Mesendoderm (in vitro differentiated cells): ENCODE measurements at places on chromosomes 12 and 14.

GRCh38 chr12:65949971-65950370 is 125.7 kb downstream of the HMGA2 start:
- no peaks in the 10 kb centered on the region for H3K4me1 ChIP-seq
- DNase-seq, result no peak
- H3K27me3 ChIP-seq, result no peaks in the 10 kb centered on the region

DNA sequence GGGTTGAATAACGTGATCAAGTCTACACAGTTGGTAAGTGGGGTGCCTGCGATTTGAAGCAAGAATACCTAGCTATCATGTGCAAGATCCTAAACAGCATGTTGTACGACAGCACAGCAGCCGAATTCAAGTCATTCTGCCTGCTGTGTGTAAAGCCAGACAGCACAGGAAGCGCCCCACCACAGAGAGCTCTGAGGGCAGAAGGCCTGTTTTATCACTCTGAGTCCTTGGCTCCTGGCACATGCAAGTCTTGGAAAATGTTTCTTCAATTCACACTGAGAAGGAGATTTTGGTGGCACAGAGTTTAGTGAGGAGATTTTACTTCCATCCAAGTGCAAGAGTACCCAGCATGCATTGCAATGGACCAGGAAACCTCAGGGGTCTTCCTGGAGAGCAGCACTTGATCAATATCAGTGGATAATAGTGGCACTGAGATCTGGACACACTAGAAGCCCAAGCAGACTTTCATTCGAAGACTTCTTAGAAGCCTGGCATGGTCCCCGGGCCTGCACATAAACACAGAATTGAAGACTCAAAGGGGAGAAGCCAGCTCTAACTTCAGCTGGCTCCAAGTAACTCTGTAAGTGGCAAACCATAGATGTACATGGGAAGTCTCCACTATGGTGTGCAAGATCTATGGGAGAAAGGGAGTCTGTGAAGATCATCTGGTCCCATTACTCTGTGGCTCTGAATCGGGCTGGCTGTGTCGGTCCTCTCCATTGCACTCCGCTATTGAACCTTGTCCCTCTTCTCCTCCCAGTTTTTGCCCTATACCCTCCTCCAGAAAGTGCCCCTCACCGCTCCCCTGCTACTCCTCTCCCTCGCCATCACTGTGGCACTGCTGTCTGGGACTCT is 1.5 kb upstream of the KRT1 start:
- no peak for DNase-seq
- H3K4me3 ChIP-seq, result no peak overlapping the region
- H3K27me3 ChIP-seq, result no peaks in the 10 kb centered on the region
- H3K36me3 ChIP-seq, result no peaks in the 10 kb centered on the region
- no peaks in the 10 kb centered on the region for H3K4me1 ChIP-seq
- no peak overlapping the region for H3K27ac ChIP-seq

- DNase-seq, result no peak
- H3K36me3 ChIP-seq, result no peaks in the 10 kb centered on the region
- H3K27me3 ChIP-seq, result no peaks in the 10 kb centered on the region
- no peaks in the 10 kb centered on the region for H3K4me1 ChIP-seq
- H3K4me3 ChIP-seq, result no peak overlapping the region
These were observed 22.5 kb upstream of the FOXG1 start for GRCh38 chr14:28744126-28744525.

GRCh38 chr14:64574371-64575107 is 24.8 kb downstream of the PPP1R36 start:
- DNase-seq, result no peak
- H3K36me3 ChIP-seq, result no peaks in the 10 kb centered on the region

GRCh38 chr12:63457428-63457827 is 210.9 kb downstream of the DPY19L2 start:
- H3K4me1 ChIP-seq, result no peaks in the 10 kb centered on the region
- H3K4me3 ChIP-seq, result no peak overlapping the region
- H3K36me3 ChIP-seq, result no peaks in the 10 kb centered on the region
- DNase-seq, result no peak

DNA sequence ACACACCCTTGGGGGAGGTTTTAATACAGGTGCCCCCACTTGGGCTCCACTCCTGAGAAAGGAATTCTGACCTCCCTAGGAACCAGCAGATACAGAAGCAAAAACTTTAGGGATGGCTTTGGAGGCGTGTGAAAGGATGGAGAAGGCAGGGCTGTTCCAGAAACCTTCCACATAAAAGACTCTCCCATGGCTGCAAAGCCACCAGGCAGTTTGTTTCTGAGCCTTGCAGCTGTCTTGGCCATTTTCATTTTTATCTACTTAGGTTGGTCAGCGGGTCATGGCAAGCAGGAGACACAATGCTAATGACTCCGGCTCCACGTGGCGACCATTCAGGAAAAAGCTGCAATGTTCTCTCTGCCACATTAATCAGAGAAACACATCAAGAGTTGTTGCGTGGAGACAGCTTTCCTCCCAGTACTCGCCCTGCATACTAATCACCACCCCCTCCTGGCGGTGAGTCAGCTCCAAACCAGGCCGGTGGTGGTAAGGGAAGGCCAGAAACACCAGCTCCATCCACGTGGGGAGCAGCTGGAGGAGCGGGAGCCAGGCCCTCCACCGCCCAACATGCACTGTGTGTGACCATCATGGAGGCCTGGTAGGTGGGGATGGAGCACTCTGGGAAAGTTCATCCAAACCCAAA is 30.9 kb upstream of the IRF2BPL start:
- peak; percentile 93 for DNase-seq
- no peak overlapping the region for H3K4me3 ChIP-seq
- no peaks in the 10 kb centered on the region for H3K27me3 ChIP-seq
- no peak overlapping the region for H3K27ac ChIP-seq
- H3K4me1 ChIP-seq, result peaks cover 2% of the 10 kb centered on the region

DNA sequence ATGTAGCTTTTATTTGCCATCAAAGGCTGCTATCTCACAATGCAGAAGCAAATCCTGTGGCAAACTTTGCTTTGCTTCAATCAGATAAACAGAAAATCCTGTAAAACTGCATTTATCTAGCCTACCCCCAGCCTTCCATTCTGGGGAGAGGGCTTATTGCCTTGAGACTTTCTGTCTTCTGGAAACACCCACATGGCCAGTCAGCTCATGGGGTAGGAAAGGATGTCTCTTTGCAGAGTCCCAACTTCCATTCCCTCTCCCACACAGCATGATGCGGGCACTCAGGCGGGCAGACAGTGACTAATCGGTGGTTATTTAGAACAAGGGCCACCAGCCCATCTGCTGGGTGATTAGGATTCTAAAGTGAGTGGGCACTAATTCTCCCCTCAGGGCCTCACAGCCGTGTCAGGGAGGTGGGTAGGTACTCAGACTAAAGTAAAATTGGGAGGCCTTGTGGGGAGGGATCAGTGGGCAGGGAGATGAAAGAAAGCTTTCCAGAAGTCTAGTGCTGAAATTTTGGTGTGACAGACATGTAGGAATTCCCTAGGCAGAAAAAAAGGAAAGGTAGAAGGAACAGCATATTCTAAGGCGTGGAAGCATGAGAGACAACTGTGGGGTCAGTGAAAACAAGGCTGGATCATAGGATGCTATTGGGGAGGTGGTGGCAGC is 720.5 kb downstream of the VRK1 start:
- peak; percentile 18 for DNase-seq
- no peaks in the 10 kb centered on the region for H3K4me1 ChIP-seq
- H3K36me3 ChIP-seq, result no peaks in the 10 kb centered on the region
- H3K27me3 ChIP-seq, result no peaks in the 10 kb centered on the region

DNA sequence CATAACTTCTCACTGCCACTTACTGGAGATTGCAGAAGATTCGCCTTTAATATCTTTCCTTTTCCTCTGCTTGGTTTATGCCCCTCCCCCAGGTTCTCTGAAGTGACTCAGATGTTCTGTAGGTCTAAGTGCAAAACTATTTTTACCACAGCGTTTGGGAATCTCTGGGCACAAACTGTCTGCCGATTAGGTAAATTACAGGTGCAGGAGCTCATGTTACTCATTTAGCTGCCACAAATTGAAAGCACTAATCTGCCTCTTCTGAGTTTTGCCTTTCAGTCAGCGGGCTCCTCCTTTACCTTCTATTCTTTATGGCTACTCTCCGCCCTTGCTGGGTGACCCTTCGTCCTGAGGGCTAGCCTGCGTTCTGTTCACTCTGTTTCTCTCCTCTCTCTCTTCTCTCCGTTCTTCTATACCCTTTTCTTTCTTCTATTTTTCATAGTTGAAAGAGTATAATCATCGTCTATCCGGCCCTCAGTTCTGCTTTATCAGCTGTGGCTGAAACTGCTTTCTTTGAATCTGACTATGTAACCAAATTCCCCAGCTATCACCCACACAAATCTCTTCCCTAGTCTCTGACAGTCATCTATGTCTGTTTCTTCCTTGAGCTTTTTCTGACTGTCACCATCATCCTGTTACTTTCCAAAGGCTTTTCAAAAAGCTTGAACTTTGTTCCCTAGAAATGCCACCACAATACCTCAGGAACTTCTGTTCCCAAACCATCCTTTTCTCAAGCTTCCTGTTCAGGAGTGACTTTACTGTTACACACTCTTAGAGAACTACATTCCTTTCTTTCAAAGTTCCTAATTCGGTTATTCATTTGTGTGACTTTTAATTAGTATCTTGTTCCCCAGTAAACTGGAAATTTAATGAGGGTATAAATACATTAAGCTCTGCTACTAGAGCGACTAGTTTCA is 4.3 kb upstream of the MYF6 start:
- H3K4me1 ChIP-seq, result no peaks in the 10 kb centered on the region
- no peaks in the 10 kb centered on the region for H3K36me3 ChIP-seq
- H3K4me3 ChIP-seq, result no peak overlapping the region
- peaks cover 16% of the 10 kb centered on the region for H3K27me3 ChIP-seq

- no peaks in the 10 kb centered on the region for H3K36me3 ChIP-seq
- no peaks in the 10 kb centered on the region for H3K27me3 ChIP-seq
- H3K4me1 ChIP-seq, result no peaks in the 10 kb centered on the region
- DNase-seq, result no peak
These were observed 25.9 kb upstream of the CAND1 start for GRCh38 chr12:67243260-67243659.

DNA sequence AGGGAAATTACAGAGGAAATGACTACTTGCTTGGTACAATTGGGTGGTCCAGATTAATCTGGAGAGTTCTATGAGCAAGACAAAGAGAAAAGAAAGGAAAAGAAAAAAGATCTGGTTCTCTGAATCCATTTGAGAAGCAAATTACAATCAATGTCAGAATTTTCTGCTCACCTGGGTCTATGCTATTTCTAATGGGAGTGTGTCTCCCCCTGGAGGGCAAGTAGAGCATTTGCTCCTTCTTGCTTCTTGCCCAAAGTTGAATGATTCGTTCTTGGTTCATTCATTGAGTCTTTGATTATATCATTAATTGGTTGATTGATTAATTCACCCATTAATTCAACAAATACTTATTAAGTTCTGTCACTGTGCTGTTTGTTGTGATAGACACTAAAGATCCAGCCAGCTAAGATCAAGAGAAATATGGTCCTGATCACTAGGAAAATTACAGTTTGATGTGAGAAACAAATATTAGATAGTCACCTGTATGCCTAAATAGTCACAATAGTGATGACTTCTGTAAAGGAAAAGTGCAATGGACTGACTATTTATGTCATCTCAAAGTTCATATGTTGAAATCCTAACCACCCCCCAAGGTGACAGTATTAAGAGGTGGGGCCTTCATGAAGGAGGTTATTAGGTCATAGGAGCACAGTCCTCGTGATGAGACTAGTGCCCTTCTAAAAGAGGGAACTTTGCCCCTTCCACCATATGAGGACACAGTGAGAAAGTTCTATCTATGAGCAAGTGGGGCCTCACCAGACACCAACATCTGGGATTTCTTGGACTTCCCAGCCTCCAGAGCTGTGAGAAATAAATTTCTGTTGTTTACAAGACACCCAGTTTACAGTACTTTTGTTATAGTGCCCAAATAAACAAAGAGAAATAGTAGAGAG is 8.0 kb upstream of the ASB8 start:
- no peaks in the 10 kb centered on the region for H3K4me1 ChIP-seq
- peak; percentile 71 for DNase-seq

GRCh38 chr12:104377514-104377812 is 73.9 kb downstream of the EID3 start:
- no peaks in the 10 kb centered on the region for H3K36me3 ChIP-seq
- no peaks in the 10 kb centered on the region for H3K27me3 ChIP-seq
- no peak for DNase-seq
- H3K27ac ChIP-seq, result no peak overlapping the region
- no peaks in the 10 kb centered on the region for H3K4me1 ChIP-seq
- no peak overlapping the region for H3K4me3 ChIP-seq

DNA sequence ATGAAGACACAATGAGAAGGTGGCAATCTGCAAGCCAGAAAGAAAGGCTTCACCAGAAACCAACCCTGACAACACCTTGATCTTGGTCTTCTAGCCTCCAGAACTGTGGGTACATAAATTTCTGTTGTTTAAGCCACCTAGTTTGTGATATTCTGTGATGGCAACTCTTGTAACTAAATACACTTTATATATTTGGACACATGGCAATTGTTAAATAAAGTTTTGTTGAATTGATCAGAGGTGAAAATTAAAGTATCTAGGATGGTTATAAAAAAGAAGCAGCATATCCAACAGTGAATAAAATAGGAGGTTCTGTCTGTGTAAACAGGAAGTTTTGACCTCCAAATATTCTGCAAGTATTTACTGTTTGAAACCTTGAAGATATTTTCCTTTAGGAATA is 516.3 kb downstream of the SOX5 start:
- DNase-seq, result no peak
- peaks cover 3% of the 10 kb centered on the region for H3K4me1 ChIP-seq
- no peaks in the 10 kb centered on the region for H3K36me3 ChIP-seq
- no peak overlapping the region for H3K4me3 ChIP-seq

DNA sequence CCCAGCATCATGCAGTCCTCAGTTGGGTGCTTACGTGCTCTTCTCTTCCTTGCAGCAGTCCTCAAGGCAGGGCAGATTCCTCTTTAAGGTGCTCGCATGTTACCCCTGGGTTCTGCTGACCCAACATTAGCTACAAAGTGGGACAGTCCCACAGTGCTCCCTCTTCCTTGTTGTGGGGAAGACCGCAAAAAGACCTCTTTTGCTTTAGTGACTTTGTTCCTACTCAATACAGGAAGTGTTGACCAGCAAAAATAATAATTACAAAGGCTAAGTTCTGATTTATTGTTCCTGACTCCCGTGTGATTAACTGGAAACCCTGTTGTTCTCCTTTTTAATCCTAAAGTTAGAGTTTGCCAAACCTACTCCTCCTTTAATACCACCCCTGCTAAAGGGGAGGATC is 13.7 kb downstream of the PIGH start:
- no peak overlapping the region for H3K4me3 ChIP-seq
- no peak for DNase-seq
- H3K4me1 ChIP-seq, result no peaks in the 10 kb centered on the region
- H3K36me3 ChIP-seq, result no peaks in the 10 kb centered on the region
- H3K27me3 ChIP-seq, result no peaks in the 10 kb centered on the region

DNA sequence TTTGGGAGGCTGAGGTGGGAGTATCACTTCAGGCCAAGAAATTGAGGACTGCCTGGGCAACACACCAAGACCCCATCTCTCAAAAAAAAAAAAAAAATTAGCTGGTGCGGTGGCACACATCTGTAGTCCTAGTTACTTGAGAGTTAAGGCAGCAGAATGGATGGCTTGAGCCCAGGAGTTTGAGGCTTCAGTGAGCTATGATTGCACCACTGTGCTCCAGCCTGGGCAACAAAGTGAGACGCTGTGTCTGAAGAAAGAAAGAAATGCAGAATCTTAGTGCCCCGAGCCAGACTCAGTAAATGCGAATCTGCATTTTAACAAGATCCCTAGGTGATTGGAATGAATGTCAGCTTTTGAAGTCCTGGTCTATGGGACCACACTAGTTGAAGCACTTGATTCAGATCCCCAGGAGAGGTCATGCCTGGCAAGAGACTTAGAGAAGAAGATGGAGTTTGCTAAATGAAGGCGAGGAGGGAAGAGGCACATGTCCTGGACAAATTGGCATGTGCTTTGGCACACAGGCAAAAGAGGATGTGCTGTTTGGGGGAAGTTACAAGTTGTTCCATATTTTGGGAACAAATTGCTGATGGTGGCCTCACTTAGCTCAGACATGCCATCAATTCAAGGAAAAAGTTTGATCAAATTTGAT is 56.6 kb downstream of the DRAM1 start:
- no peak overlapping the region for H3K4me3 ChIP-seq
- H3K27me3 ChIP-seq, result no peaks in the 10 kb centered on the region
- no peaks in the 10 kb centered on the region for H3K36me3 ChIP-seq
